ENCODE measurements at places on chromosomes 13 and 19.

GRCh38 chr13:93307651-93308050 lies 81.0 kb downstream of the GPC6 start:
- no peak for DNase-seq

- DNase-seq, result no peak
Measured at GRCh38 chr13:87669379-87669978, 1.7 kb upstream of the SLITRK5 start.

GRCh38 chr19:15241259-15241910 lies 9.1 kb upstream of the EPHX3 start:
- no peak for DNase-seq

GRCh38 chr19:41278478-41278877 lies 14.3 kb downstream of the HNRNPUL1 start:
- no peak for DNase-seq

DNA sequence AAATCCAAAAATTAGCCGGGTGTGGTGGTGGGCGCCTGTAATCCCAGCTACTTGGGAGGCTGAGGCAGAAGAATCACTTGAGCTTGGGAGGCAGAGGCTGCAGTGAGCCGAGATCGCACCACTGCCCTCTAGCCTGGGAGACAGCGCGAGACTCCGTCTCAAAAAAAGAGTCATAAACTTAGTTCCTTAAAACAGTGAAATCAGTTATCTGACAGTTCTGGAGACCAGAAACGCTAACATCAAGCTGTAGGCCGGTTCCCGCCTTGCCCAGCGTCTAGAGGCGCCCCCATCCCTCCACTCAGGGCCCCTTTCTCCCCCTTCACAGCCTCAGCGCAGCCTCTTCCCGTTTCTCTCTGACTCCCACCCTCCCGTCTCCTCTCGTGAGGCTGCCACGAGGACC lies 11.9 kb downstream of the ADAT3 start:
- DNase-seq, result no peak

DNA sequence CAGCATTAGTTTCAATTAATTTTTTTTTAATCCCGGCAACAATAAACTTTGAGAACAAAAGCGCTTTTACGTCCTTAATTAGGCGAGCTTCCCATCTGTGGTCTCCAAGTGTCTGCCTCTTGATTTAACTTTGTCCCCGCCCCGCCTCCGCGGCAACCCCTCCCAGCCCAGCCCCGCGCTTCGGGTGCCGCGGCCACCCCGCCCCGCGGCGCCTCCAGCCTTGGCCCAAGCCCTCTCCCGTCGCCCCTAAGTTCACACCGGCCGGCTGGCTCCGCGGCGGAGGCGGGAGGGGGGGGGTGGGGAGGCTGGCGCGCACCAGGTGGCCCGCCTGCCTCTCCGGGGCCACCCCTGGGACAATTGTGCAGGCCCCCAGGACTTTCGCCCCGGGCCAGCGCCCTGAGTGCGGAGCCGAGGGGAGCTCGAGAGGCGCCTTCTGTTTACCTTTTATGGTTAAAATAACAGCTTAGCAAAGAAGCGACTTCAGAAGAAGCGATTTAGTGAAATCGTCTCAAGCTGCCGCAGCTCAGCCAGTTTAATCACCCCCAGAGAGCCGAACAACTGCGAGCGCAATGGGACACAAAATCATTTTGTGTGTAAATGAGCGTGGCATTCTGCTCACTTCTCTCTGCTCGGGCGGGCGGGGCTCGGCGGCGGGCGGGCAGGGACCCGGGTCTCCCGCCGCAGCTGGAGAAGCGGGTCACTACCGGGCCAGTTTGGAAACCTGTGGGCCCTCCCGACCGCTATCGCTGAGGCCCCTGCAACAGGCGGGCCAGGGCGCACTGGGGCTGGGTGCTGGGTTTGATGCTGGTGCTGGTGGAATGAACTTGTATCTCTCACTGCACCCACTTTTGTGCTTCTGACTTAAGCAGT lies 1.4 kb downstream of the KCTD15 start:
- DNase-seq, result peak; percentile 73

DNA sequence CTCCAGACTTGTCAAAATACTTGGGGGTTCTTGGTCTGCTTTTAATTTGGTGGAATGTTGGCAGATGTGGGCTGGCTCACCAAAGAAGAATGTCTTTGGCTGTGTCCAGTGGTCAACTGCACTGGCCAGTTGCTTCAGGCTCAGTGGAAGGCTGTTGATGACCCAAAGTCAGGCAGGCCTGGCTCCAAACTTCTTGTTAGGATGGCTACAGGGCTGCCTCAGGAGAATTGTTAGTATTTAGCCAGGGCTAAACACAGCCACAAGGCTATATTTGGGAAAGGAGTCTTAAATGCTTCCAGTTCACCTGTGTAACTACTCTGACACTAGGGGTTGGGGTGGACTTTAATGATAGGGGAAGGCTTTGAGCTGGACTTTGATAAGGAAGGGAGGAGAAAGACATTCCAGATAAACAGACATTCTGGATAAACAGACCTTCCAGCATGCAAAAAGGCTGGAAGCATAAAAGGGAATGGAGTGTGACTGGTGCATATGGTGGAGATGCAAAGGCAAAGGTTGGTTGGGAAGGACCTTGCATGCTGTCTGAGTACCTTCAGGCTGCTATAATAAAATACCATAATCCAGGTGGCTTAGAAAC lies 116.8 kb downstream of the FOXO1 start:
- no peak for DNase-seq

DNA sequence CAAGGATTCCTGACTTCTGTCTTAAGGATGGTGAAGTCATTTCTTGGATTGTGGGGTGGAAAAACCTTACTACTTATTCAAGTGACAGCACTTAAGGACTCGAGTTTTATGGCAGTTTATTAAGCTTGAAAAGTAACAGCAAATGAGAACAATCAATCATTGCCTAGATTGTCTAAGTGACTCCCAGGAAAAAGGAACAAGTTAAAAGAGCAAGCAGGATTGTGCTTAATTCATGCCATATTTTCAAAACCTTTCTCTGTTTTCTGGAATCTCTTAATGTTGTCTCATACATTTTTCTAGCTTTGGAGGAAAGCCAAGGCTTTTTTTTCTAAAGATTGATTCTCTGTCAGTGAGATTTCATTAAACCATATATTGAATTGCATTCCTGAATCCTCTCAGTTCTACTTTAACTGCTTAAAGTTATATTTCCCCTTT lies 236.2 kb upstream of the HTR2A start:
- no peak for DNase-seq

GRCh38 chr19:49361438-49362047 lies 673 bp downstream of the TEAD2 start:
- peak; percentile 96 for DNase-seq

GRCh38 chr19:41225238-41226052 lies 6.4 kb downstream of the AXL start:
- DNase-seq, result no peak

DNA sequence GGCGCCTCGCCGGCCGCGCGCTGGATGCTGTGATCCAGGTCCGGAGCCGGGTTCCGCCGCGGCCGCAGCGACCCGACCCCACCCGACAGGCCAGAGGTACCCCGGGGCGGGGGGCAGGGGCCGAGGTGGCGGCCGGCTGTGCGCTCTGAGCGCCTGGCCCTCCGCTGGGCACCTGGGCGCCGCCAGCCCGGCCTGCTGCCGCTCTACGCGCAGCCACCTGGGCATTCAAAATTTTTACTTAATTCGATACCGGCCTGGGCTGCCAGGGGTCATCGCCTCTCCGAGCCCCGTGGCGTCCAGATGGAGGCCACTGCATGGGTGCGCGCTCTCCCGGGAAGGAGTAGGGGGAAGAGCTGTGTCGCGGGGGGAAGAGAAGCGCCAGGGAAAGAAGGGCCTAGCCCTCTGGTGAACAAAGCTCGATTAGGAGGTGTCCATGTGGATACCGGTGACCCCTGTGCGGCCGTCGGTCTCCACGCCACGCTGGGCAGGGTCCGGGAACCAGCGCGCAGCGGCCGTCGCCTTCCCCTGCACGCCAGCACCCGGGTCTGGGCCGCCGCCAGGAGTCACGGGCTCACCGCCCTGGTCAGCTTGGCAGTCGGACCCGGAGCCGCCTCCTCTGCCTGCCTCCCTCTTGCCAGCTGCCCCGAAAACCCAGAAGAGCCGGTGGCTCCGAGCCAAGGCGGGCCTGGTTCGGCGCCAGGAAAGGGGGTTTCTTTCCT lies 666 bp downstream of the BIVM start:
- peak; percentile 80 for DNase-seq

- no peak for DNase-seq
Measured at GRCh38 chr13:107329991-107330390, 762.1 kb upstream of the ARGLU1 start.

DNA sequence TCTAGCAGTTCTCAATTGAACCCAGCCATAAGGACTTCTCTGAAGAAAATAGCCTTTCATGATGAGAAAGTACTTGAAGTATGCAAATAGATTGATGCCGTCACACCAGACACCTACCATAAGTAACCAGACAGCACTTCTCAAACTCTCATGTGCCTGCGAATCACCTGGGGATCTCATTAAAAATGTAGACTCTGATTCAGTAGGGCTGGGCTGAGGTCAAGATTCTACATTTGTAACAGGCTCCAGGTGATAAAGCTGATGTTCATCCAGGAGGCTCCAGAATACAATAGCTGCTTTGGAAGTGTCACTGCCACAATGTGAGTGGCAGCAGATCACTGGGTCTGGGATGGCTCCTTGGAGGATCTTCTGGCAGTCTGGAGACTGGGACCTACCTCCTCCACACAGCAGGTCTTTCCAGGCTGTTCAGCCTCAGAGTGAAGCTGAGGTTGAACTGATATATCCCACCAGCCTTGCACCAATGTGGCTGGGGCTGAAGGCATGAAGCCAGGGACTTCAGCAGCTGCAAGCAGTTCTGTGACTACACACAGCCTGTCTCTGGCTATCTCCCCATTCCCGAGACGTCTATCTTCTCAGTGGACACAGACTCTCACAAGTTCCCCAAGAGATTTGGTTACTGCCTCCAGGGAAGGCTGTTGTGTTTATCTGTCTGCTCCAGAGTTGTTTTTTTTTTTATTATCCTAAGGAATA lies 9.1 kb downstream of the MBNL2 start:
- no peak for DNase-seq

DNA sequence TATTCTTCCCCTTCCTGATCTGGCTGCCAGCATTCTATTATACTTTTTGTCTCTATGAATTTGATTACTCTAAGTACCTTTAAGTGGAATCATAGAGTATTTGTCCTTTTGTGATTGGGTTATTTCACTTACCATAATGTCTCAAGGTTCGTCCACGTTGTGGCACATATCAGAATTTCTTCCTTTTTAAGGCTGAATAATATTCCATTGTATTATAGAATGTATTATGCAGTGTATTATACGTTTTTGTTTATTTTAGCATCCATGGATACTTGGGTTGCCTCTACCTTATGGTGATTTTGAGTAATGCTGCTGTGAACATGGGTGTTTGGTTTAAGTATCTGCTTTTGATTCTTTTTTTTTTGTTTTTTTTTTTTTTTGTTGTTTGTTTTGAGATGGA lies 19.3 kb downstream of the URI1 start:
- no peak for DNase-seq

GRCh38 chr19:35248310-35249145 lies at the start of gene LSR:
LSR (plus strand) TSS chr19:35249002; CDS start chr19:35249023, 21 bp downstream.
- DNase-seq, result no peak

DNA sequence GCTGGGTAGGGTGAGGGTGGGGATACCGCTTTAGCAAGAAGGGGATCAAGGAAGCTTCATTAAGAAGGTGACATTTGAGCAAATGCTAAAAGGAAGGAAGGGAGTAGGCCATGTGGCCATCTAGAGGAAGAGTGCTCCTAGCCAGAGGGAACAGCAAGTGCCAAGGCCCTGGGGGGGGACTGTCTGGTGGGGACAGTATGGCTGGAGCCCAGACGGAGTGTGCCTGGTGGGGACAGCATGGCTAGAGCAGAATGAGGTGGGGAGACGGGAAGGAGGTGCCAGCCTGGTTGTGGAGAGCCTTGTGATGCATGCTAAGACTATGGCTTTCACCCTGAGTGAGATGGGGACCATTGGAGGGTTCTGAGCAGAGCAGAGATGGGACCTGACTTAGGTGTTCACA lies 2.1 kb upstream of the TGFB1 start:
- DNase-seq, result no peak

DNA sequence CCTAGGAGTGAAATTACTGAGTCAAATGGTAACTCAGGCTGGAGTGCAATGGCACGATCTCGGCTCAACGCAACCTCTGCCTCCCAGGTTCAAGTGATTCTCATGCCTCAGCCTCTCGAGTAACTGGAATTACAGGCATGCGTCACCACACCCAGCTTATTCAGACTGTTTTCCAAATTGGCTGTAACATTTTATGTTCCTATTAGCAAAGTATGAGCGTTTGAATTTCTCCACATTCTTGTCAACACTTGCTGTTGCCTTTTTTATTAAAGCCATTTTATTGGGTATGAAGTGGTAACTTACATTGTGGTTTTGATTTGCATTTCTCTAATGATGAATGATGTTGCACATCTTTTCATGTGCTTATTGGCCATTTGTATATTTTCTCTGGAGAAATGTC lies 7.9 kb downstream of the IPO5 start:
- DNase-seq, result no peak

- no peak for DNase-seq
Measured at GRCh38 chr13:99157046-99157445, 43.6 kb upstream of the UBAC2 start.

DNA sequence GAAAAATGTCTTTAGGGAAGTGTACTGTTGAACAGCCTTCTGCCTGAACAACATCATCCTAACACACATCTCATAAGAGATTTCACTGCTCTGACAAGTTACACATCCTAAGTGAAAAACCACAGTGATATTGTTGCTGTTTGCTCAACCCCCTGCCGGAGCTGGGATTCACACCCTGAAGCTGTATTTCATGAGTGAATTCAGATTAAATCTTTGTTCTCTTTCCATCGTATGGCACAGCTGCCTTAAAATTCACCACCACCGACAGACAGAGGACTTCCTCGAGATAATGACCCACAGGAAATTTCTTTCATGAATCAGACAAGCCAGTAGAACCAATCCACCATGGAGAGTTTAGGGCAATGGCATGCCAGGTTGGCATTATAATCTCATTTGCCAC lies 280.8 kb downstream of the DCT start:
- DNase-seq, result no peak

DNA sequence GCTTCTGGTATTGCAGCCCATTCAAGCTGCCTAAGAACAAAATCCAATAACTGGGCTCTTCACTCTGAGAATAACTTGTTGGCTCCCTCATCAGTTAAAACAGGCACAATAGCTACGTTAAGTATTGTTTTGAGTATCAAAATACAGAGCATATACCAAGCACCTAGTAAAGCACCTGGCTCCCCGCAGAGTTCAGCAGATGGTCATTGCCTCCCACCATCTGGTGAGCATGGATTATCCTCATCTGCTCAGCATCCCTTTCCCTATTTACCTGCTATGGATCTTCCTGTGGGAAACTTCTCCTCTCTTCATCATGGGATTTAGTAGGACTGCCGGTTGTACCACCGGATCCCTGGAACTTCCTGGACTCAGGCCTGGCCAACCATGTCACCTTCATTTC lies 199.2 kb upstream of the MAB21L1 start:
- no peak for DNase-seq

GRCh38 chr13:60753641-60754040 lies 356.6 kb downstream of the TDRD3 start:
- DNase-seq, result no peak

DNA sequence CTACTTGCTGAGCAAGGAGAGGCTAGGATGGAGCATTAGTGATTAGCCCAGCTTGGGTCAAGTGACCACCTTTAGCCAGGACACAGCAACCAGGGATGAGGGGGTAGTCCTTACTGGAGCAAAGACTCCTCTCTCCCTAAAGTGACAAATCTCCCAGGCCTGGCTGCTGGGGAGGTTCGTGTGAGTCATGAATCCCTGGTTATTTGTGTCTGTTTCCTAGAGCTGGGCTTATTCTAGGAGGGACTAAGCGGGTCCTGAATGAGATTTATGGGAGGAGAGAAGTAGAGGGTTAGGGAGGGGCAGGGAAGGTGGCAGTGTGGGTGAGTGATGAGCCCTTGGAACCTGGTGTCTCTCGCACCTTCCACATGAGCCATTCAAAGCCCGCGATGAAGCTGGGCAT lies 487.3 kb downstream of the TSHZ3 start:
- DNase-seq, result no peak
